Vagina (tissue), 2 donors: ENCODE measurements at places on chromosomes 3 and 15. TPM values are rescaled to one million over a fixed set of nuclear protein-coding genes. Genes with fewer than 3 reads are reported as not detected.

DNA sequence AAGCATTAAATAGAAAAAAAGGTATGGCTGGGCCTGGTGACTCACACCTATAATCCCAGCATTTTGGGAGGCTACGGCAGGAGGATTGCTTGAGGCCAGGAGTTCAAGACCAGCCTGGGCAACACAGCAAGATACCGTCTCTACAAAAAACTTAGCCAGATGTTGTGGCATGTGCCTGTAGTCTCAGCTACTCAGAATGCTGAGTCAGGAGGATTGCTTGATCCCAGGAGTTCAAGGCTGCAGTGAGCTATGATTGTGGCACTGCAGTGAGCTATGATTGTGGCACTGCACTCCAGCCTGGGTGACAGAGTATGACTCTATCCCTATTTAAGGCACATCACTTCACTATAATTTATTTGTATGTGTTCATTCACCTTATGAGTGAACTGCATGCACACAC lies 54.3 kb downstream of the SLC4A7 start:
- DNase-seq, result no peak
- no peak overlapping the region for H3K4me3 ChIP-seq
- no peak overlapping the region for H3K27ac ChIP-seq
- peaks cover 16% of the 10 kb centered on the region for H3K36me3 ChIP-seq

GRCh38 chr15:66832664-66833063 lies 130.6 kb downstream of the SMAD6 start:
- peak overlapping the region; percentile 11 for H3K27ac ChIP-seq
- H3K36me3 ChIP-seq, result no peaks in the 10 kb centered on the region
- H3K27me3 ChIP-seq, result no peaks in the 10 kb centered on the region
- no peak for DNase-seq

The PLXNA1 gene
- 31.4 TPM for total RNA-seq

The CCDC39 gene
- total RNA-seq, result not detected

- H3K4me1 ChIP-seq, result no peaks in the 10 kb centered on the region
- no peaks in the 10 kb centered on the region for H3K27me3 ChIP-seq
- no peak for DNase-seq
- no peak overlapping the region for H3K27ac ChIP-seq
Measured at GRCh38 chr3:10340046-10340445, 19.1 kb upstream of the SEC13 start.

The ATXN7 gene
- 43.2 TPM for total RNA-seq

DNA sequence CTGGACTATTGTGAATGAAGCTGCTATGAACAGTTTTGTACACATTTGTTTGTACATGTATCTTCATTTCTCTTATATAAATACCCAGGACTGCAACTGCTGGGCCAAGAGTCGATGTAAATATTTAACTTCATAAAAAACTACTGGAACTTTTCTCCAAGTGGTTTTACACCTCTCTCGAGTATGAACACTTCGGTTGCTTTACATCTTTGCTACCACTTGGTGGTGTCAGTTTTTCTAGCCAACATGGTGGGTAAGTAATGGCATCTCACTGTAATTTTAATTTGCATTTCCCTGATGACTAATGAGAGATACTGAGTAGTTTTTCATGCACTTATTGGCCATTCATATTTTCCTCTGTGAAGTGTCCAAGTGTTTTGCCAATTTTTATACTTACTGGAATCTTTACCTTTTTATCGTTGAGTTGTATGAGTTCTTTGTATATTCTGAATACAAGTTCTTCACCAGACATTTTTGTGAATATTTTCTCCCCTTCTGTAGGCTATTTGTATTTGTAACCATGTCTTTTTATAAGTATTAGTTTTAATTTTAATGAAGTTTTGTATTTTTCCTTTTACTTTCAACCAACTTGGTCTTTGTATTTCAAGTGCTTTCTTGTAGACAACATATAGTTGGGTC lies 44.4 kb downstream of the PCOLCE2 start:
- no peak overlapping the region for H3K27ac ChIP-seq
- H3K27me3 ChIP-seq, result no peaks in the 10 kb centered on the region
- H3K4me3 ChIP-seq, result no peak overlapping the region

DNA sequence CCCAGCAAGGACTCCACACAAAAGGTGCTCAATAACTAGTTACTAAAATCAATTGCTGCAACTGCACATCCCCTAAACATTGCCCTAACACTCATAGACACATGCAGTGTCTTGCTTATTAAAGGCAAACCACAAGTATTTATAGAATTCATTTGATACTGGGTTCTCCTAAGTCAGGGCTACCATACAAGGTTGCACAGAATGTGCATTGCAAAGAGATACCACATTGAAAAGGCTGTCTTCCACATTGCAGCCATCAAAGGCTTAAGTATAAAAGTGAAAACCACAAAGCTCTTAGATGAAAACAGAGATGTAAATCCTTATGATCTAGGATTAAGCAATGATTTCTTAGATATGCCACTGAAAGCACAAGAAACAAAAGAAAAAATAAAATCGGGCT lies 33.6 kb upstream of the TOPAZ1 start:
- H3K4me1 ChIP-seq, result no peaks in the 10 kb centered on the region
- no peak overlapping the region for H3K4me3 ChIP-seq
- H3K27me3 ChIP-seq, result no peaks in the 10 kb centered on the region
- no peak for DNase-seq
- no peaks in the 10 kb centered on the region for H3K36me3 ChIP-seq
- H3K27ac ChIP-seq, result no peak overlapping the region
